ENCODE measurements at places on chromosomes 1 and 21.

GRCh38 chr1:168911370-168911769 lies 182.4 kb upstream of the DPT start:
- DNase-seq: no peak

- DNase-seq: no peak
Observed at GRCh38 chr1:203342192-203342940, 8.6 kb downstream of the FMOD start.

- no peak for DNase-seq
Observed at GRCh38 chr1:112358798-112359408, 37.1 kb upstream of the CTTNBP2NL start.

DNA sequence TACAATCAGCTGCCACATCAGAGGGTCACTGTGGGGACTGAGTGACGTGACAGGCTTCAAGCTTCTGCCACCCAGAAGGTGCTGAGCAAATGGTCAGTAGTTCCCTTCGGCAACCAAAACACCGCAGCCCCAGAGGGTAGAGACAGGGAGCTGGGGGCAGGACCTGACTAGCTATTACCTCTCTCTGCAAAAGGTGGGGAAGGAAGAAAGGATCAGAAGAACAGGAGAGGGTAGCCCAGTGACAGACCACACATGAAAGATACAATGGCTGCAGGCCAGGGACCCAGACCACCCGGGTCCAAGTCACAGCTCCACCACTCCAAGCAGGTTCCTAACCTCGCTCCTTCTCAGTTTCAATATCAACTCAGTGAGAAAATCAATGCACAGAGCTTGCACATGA lies 377.1 kb downstream of the NPHP4 start:
- no peak for DNase-seq

DNA sequence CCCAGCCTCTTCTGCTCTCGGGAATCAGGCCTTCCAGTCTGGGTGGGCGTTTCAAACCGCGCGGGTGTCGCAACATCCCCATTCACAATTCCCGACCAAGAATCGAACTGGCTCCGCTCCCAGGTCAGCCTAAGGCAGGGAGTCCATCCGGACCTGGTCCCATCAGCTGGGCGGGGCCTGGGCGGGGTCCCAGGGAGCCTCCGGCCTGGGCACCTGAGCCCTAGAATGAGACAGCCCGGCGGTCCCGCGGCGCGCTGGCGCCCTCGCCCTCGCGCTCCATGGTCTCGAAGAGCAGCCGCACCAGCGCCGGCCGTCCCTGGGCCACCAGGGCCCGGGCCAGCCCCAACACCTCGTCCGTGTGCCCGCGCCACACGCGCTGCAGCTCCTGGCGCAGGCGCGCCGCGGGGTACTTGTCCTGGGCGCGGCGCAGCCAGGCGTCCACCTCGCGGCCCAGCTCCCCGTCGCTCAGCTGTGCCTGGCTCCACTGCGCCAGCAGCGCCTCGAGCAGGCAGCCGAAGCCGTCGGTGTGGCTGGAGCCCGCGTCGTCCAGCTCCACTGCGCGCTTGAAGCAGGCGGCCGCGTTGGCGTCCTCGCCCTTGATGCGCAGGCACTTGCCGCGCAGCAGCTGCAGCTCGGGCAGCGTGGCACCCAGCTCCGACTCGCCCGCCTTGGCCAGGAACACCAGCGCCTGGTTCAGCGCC lies 16.9 kb upstream of the PARS2 start:
- no peak for DNase-seq

DNA sequence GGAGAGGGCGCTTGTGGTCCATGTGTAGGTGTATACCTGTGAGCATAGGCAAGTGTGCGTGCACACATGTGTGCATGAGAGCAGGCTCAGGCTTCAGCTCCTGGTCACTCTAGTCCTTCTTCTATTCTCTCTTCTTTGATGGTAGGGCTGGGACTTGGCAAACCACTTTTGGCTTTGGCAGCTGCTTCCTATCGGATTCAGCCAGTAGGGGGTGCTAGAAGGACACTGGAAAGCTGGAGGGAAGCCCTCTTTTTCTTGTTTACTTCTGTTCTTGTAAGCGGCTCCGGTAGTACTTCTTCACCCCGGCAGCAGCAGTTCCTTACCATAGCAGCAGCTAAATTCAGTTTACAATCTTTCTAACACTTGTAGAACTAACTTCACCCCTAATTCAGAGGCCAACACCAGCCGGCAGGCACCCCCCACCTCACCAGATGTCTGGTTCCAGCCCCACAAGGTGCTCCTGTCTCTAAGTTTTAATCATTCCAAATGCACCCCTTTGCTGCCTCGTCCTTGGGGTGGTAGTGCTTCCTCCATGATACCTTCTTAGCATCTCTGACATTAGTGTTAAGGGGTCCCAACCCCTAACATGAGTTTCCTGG lies 25.1 kb downstream of the NENF start:
- peak; percentile 40 for DNase-seq

GRCh38 chr21:41580758-41581554 lies 73.0 kb upstream of the TMPRSS2 start:
- no peak for DNase-seq

GRCh38 chr1:62732331-62732730 lies 44.1 kb upstream of the DOCK7 start:
- DNase-seq: no peak

- no peak for DNase-seq
Observed at GRCh38 chr1:53736290-53736689, 2.7 kb downstream of the GLIS1 start.
